Liver (tissue), 10 donors: ENCODE measurements at places on chromosomes 1 and 21.
A peak's percentile ranks its signal among the peaks of the same experiment; 100 is the strongest.

GRCh38 chr21:45029298-45029947 lies 45.0 kb upstream of the ADARB1 start:
- no peak for DNase-seq

DNA sequence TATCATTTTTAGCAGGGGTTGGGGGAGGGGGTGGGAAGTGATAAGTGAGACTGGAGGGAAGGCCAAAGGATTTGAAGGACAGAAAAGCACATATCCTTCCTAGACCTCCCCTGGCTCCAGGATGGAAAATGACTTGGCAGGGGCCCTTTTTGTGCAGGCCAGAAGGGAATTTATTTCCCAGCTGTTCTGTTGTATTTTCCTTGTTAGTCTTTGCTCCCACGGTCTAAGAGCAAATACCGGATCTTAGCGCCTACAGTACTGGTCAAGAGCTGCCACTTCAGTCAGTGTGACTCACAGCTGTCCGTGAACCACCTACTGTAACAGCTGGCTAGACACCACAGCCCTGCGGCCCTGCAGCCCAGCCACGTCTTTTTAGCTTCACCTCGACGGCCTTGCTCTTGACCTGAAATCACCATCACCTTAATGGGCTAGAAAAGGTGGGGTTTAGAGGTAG lies 51.0 kb upstream of the ERRFI1 start:
- DNase-seq, result no peak

DNA sequence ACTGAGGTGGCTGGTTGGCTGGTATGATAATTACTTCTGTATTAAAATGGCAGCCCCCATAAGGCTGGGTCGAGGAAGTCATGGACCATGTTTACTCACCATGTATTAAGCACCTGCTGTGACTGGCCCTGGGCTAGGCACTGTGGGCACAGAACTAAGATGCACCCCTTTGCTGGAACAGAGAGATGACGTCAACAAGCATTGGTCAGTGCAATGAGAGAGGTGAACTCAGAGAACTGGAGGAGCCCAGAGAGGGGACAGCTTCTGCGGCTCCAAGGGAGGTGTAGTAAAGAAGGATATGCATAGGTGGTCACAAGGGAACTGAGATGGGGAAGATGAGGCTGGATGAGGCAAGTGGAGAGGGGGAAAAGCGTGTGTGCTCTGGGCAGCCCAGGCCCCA lies 88.7 kb downstream of the KAZN start:
- DNase-seq, result no peak

- DNase-seq, result no peak
Observed at GRCh38 chr1:53414632-53415031, 44.6 kb upstream of the DMRTB1 start.

- no peak for DNase-seq
Observed at GRCh38 chr1:63739452-63739851, 34.4 kb upstream of the ROR1 start.

DNA sequence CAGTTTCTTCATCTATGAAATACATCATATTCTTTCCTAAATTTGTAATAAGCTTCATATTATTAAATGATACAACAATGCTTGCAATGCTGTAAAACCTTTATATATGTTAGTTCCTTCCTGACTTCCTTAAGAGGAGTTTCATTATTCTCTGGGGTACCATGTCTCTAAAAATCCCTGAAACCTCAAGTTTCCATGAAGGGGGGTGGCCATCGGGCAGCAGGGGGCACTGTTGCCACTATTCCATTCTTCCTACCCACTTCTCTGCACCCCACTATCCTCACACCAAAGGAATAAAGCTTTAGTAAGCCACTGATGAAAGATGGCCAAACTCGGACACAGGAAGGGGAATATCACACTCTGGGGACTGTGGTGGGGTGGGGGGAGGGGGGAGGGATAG lies 9.0 kb upstream of the DMRTB1 start:
- no peak for DNase-seq

GRCh38 chr1:2134266-2134620 lies 60.3 kb downstream of the FAAP20 start:
- DNase-seq, result no peak

- DNase-seq, result no peak
Observed at GRCh38 chr1:53271446-53272090, 33.2 kb upstream of the MAGOH start.

GRCh38 chr21:42075686-42076471 lies 4.8 kb downstream of the UMODL1 start:
- no peak for DNase-seq

DNA sequence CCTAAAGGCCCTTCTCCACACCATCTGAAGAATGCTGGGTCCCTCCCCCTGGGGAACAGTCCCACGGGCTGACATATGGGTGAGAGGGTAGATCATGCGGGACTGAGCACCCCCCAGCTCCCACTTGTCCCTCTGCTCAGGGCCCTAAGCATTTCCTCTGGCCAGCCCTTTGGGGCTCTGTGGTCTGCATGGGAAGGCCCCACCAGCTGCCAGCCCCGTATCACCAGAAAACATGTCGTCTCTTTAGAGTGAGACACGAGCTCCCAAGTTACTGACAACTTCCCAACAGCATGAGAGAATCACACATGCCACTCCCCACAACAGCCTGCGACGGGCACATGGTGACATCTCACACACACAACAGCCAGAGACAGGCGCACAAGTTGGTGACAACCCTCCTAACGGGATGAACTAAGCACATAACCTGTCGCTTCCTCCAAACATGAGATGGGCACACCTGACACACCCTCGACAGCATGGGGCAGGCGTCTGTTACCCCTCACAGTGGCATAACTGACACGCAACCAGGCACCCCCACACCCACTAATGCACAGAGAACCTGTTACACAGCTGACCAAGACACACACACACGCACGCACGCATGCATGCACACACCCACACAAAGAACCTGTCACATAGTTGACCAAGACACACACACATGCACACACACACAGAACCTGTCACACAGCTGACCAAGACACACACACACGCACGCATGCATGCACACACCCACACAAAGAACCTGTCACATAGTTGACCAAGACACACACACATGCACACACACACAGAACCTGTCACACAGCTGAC lies 41.2 kb downstream of the AHDC1 start:
- no peak for DNase-seq

DNA sequence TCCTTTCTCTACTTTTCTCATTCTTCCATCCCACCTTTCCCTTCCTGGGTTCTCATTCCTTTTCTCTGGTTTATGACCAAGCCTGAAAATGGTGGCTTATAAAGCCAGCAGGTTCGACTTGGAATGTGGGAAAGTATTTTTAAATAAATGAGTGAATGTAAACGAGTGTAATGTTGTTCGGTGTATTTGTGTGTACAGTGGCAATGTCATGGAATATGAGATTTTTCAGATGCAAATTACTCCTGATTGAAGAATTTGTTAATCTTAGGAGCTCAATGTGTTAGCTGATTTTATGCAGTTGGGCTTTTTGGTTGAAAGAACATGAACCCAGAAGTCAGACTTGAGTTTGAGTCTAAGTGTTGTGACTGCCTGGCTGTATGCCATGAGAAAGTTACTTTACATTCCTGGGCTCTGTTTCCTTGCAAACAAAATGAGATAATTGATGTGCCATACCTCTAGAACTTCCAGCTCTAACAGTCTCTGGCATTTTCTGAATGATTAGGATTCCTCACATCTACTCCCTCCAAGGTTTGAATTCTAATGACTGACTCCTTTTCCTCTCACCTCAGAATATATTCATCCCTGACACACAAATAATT lies 6.6 kb downstream of the SGIP1 start:
- no peak for DNase-seq

- no peak for DNase-seq
Observed at GRCh38 chr1:56655991-56656613, 11.0 kb downstream of the PRKAA2 start.

DNA sequence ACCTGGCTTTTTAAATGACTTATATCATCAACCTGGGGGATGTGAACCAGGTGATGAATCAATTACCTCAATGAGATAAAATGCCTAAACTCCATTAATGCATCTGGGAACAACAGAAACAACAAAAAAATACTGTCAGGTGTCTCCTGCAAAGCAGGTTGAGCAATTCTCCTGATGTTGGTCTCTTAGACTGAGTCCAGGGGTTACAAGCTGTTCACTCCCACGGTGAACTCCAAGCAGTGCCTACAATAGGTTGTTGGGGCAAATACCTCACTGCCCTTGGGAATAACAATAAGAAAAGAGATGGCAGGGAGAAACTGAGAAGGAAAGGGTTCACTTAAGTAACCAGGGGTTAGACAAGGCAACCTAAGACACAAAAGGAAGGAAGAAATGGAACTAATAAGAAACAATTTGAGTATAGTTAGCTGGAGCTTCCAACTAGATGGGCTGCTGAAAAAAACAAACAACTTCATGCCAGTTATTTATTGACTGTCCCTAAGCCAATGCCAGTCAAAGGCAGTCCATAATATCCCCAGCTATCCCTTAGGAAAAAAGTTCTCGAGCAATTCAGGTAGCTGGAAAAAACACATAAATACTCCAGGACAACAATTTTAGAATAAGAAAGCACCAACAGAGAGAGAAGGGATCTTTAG lies 97.6 kb upstream of the MAGI3 start:
- no peak for DNase-seq

- DNase-seq, result no peak
Observed at GRCh38 chr1:29688471-29689365, 452.4 kb downstream of the PTPRU start.

- peak; percentile 80 for DNase-seq
Observed at GRCh38 chr1:179025975-179026812, 500 bp downstream of the FAM20B start.

DNA sequence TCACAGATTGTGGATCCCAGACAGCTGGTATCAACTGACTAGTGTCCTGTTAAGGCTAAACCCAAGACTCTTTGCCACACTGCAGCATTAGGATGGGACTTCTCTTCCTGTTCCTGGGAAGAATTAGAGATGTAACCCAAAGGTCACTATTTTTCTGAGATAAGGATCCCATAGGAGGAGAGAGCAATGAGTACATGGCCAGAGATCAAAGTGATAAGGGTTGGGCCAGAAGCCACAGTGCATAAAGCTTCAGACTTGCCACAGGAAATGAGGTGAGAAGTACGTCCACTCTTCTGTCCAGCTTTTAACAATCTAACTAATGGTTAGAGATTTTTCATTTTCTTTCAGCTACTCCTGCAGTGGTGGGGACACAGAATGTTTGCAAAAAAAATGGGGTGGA lies at the start of gene HSD3B1:
HSD3B1 (plus strand) TSS at position 270 of the 400 bp plus-strand sequence. CDS start 267 bp downstream, outside the sequence.
- no peak for DNase-seq

GRCh38 chr21:29928537-29928936 lies 11.3 kb downstream of the GRIK1 start:
- no peak for DNase-seq
